Keratinocyte (primary cell): ENCODE measurements at places on chromosomes 1 and 21.

DNA sequence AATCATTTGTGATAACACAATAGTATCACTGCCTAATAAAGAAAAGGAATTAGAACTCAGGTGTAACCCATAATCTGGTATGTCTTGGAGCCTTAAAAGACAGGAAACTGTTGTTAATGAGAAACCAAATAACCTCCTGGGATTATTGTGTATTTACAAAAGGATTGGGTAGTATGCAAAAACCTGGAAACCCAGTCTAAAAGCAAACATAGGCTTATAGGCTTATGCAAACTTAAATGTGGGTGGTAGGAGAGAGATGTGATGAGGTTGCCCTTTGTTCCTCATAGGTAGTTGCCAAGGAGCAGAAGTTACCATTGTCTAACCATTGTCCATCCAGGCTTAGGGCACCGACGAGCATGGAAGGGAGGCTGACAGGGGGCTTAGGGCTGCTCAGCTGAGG, 165.8 kb downstream of the AK5 start:
- no peak overlapping the region for H3K27ac ChIP-seq
- no peak overlapping the region for H3K4me3 ChIP-seq
- no peaks in the 10 kb centered on the region for H3K27me3 ChIP-seq

DNA sequence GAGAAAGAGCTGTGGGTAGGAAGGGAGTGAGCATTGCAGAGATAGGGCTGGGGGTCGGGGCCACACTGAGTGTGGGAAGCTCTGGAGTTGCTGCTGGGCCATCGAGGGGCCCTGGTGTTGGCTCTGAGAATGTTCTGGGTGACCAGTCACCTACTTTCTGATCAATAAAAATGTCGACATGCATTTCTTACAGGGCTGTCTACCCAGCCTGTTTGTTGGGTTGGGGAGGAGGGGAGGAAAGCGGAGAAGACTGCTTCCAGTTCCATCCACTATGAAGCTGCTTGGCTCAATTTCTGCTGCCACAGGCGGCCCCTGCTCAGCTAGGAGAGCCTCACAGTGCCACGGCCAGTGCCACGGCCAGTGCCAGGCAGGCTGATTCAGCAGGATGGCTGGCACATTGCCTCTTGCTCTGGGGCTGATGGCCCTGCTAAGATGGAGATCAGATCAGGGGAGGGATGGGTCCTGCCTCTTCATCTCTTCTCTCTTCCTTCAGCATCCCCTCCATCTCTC, 3.0 kb upstream of the PADI3 start:
- H3K4me1 ChIP-seq: peaks cover 42% of the 10 kb centered on the region
- DNase-seq: no peak
- no peaks in the 10 kb centered on the region for H3K27me3 ChIP-seq
- no peak overlapping the region for H3K27ac ChIP-seq
- H3K36me3 ChIP-seq: no peaks in the 10 kb centered on the region

DNA sequence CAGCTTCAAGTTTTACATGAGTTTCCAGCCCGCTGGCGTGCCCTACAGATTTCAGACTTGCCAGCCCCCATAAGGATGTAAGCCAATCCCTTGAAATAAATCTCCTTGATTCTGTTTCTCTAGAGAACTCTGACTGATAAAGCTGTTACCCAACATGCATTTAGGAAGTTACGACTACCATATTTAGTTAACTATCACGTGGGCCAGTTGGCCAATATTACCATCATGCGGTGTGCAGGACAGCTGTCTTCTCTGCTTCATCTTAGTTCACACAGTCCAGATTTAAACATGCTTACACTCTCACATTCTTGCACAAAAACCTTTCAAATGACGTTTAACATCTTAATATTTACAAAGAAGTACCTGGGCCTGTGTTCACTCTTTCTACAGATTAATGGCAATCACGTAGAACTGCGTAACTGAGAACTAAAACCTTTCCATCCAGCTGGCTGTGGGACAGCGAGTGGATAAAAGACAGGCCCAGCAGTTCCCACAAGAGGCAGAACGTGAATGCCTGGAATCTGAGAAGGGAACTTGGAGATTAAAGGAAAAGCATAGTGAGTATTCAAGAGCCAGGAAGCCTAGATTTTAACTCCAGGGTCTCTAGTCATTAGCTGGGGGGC, 20.8 kb downstream of the FAM177B start:
- DNase-seq: no peak
- no peaks in the 10 kb centered on the region for H3K27me3 ChIP-seq
- no peak overlapping the region for H3K27ac ChIP-seq

DNA sequence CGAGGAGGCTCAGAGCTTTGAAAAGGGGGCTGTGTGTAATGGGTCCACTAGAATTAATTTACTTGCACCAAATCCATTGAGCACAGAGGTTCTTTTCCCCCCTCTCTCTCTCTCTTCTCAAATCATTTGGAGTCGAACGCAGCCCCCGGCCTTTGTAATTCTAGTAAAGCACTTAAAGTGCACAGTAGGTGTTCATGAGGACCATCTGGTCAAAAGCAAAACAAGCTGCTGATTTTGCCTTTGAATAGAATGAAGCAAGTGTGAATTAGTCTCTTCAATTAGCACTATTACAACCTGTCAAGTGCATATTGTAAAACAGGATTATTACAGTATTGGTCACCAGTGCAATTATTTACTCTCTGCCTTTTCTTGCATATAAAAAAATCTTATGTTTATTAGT, 259.9 kb downstream of the FAF1 start:
- no peak overlapping the region for H3K27ac ChIP-seq
- DNase-seq: no peak
- no peak overlapping the region for H3K4me3 ChIP-seq
- no peaks in the 10 kb centered on the region for H3K27me3 ChIP-seq

- no peaks in the 10 kb centered on the region for H3K36me3 ChIP-seq
- no peak overlapping the region for H3K27ac ChIP-seq
- H3K27me3 ChIP-seq: no peaks in the 10 kb centered on the region
- H3K4me3 ChIP-seq: no peak overlapping the region
Measured at GRCh38 chr1:159088050-159088449, 11.5 kb upstream of the AIM2 start.

DNA sequence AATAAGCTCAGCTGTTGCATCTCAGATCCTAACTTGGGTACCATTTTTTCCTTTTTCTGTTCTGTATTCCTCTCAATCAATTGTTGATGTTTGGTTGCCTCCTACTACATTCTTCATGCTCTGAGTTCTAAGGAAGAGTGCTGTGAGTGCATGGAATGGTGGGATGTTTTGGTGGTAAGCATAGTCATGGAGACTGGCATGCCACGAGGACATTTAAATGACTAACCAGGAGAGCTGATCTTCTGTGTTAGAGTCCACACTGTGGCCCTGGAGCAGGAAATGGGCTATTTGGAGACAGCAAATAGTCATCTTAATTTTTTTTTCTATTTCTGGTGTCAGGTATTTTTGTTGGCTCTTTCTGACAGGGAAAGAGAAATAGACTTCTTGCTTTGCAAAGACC, 69.5 kb upstream of the HSD17B7 start:
- no peaks in the 10 kb centered on the region for H3K36me3 ChIP-seq
- no peak overlapping the region for H3K27ac ChIP-seq
- H3K27me3 ChIP-seq: no peaks in the 10 kb centered on the region
- no peak for DNase-seq
- H3K4me3 ChIP-seq: no peak overlapping the region

DNA sequence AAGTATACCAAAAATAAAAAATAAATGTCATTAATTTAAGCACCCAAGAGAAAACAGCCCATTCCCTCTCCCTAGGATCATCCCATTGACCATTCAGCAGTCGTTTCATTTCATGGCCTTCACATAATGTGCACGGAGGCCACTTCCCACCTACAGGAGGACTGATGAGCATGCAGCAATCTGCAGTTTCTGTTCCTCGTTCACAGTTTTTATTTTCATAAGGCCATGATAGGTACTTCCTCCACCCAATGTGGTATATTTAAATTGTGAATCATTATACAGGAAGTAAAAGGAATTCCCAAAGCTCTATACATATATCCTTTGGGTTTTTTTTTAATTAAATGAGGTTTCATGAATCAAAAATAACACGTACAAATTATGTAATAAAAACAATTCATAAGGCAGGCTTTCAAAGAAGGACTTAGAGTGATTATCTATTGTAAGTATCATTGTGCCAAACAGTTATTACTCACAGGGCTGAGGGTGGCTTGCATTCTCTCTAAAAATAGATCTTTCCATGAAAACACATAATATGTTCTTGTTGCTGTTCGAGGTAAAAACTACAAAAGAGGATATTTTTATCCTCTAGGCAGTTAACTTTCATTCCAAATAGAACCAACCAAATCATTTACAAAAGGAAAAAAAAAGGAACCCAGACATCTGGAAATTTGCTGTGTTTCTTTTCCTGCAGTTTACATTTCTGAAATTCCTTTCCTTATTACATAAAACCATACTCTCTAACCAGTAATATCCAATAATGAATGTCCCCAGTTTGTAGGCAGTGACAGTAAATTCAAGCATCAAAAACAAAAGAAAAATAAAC, 27.5 kb upstream of the SLC44A3 start:
- peaks cover 14% of the 10 kb centered on the region for H3K4me1 ChIP-seq
- no peak overlapping the region for H3K27ac ChIP-seq
- H3K4me3 ChIP-seq: no peak overlapping the region
- DNase-seq: no peak
- no peaks in the 10 kb centered on the region for H3K27me3 ChIP-seq

GRCh38 chr1:197307136-197307535, 39.1 kb downstream of the CRB1 start:
- no peak for DNase-seq
- no peaks in the 10 kb centered on the region for H3K4me1 ChIP-seq
- no peak overlapping the region for H3K27ac ChIP-seq
- H3K27me3 ChIP-seq: no peaks in the 10 kb centered on the region

DNA sequence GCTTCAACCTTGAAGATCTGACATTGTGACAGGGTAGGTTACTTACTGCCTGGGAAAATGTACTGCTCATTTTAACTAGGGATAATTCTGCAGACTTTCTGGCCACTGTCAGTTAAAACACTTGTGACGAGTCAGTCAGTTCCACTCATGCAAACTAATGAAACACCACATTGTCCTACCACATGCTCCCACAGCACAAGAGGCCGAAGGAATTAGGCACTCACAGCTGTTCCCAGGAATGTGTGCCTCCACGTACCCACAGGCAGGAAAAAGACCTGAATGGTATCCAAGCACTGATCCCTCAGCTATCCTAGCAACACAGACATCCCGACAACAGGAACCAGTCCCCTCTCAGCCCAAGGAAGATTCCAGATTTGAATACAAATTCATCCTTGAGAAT, 12.3 kb downstream of the BCAR3 start:
- peaks cover 55% of the 10 kb centered on the region for H3K36me3 ChIP-seq
- H3K27ac ChIP-seq: no peak overlapping the region
- peaks cover 76% of the 10 kb centered on the region for H3K4me1 ChIP-seq
- H3K27me3 ChIP-seq: no peaks in the 10 kb centered on the region
